ENCODE measurements at places on chromosomes 2 and 18.

- DNase-seq: no peak
Observed at GRCh38 chr2:150643114-150643725, 155.8 kb upstream of the RND3 start.

GRCh38 chr2:20231598-20232026, 6.7 kb upstream of the SDC1 start:
- DNase-seq: no peak

DNA sequence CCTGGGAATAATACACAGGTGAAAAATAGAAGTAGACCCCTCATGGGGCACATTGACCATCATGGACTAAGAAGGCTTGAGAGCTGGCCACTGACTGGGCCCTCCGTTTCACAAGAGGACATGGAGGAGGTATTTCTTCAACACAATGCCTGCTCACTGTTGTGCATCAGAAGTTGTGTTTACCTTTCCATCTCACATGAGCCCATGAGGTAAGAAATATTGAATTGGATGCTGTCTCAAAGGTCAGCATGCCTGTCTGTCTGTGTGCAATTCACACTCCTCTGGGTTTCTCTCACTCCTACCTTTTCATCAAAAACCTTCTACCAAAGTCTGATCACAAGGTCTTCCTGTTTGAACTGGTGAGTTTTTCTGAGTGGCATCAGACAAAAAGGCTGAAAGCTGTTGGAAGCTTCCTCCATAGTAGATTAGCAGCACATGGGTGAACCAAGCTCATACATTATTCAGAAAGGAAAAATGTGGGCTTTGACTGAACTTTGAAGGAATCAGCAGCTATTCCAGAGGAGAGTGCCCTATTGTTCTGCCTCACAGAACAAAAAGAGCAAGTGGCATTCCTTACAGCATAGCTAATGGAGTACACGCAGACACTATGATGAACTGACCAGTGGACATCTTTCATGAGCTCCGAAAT, 143.2 kb upstream of the RND3 start:
- DNase-seq: no peak

DNA sequence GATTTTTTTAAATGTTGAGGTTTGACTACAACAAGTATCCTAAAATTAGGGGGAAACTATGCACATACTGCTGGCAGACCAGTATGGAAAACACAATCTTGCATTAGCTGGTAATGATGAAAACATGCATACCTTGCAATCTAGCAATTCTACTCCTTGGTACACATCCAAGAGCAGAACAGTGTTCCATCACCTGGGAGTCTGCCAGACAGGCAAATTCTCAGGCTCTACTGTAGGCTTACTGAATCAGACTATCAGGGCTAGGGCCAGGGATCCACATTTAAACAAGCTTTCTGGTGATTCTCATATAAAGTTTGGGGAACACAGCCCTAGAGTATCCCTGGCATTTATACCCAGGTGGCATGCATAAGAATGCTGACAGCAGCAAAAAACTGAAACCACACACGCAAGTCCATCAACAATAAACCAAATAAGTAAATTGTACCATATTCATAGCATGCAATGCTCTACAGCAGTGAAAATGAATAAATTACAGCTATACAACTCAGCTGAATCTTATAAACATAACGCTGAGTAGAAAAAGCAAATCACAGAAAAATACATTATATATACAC, 13.6 kb downstream of the CDH2 start:
- no peak for DNase-seq

DNA sequence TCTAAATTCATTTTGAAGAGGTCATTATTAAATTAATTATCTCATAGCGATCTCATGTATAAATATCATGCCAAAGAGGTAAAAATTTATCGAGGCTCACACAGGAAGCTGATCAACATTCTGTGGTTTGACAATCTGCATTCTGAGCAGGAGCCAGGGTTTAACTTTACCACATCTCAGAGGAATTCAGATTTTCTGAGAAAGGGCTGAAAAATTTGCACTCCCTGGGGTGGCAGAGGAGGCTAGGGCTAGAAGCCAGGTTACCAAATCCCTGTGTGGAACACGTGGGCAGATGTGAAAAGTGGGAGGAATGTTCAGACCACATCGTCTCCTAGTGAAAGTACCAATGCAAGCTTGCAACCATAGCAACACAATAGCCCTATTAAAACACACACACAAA, 63.5 kb upstream of the CTLA4 start:
- peak; percentile 38 for DNase-seq

DNA sequence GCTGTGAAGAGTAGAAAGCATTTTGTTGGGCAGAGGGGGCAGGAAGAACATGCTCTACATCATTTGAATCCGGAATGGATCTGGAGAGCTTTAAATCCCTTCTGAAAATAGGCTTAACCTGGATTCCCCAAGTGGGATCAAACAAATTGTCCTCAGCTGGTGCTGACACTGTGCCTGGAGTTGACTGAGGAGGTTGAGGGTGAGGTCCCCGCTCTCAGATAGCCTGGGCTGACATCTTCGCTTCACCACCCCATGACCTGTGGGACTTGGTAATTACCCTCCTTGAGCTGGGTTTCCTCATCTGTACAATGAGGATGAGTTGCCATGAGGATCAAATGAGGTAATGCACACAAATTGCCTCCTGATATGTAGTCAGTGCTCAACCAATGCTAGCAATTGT, 117.8 kb upstream of the SMAD2 start:
- no peak for DNase-seq

DNA sequence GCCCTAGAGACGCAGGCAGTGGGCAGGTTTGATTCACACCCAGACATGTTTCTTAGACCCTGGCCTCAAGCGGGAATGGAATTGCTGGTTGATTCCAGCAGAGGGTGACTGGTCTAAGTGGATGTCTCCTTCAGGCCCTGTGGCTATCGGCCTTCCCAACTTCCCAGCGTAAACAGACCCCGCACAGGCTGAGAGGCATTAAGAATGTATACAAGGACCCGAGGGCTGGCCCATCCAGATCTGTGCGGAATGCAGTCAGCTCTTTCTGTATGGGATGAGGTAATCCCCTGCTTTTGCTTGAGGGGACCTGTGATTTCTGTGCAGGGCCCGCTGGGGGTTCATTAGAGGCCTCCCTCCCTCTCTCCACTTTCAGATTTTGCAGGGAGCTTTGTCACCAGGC, 6.5 kb downstream of the ACKR3 start:
- DNase-seq: no peak

- DNase-seq: no peak
Observed at GRCh38 chr2:220646424-220646823, 925.7 kb downstream of the EPHA4 start.

- DNase-seq: no peak
Observed at GRCh38 chr2:241357531-241357930, 1.4 kb downstream of the FARP2 start.

GRCh38 chr2:149082079-149082478, 43.6 kb downstream of the LYPD6B start:
- no peak for DNase-seq

GRCh38 chr2:127929449-127929848, 43.7 kb upstream of the AMMECR1L start:
- no peak for DNase-seq

DNA sequence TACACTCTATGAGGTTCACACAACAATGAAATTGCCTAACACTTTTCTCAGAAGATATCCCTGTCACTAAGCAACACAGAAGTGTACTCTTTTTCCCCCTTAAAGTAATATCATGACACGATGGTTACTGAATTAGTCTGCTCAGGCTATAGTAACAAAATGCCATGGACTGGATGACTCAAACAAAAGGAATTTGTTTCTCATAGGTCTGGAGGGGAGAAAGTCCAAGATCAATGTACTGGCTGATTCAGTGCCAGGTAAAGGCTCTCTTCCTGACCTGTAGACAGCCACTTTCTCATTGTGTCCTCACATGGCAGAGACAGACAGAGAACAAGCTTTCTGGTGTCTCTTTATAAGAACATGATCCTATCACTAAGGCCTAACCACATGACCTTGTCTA, 211.9 kb downstream of the RBM43 start:
- no peak for DNase-seq

GRCh38 chr2:142983174-142983573, 105.7 kb downstream of the KYNU start:
- no peak for DNase-seq

DNA sequence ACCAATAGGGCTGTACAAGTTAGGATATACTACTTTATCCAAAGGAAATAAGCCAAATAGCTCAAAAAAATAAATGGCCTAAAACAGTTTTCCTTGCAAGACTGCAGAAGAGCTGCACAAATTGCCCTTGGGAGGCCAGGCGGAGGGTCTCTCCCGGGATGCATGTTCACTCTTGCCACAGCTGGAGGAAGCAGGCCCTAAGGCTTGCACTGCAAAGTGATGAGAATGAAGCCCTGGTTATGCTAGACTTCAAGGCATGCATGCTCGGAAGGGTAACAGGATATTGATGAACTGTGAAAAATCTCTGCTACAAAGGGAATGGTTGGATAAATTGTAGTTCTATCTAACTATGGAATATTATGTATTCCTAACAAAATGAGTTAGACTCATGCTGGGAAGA, 27.5 kb upstream of the LDLRAD4 start:
- no peak for DNase-seq

DNA sequence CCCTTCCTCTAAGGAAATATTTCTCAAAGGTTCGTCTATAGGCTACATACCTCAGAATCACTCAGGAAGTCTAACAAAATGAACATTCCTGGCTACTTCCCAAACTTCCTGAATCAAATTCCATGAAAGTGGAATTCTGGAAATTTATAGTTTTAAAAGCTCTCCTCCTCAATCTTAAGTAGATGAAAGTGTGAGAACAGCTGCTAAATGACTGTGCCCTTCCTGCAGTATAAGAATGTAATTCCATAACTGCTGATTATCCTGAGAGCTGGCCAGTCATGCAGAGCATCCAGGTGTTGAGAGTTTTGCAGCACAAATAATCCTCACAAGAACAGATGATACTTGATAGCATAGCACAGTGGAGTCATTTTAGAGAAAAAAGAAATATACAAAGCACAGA, 265.0 kb downstream of the KCNJ3 start:
- DNase-seq: no peak

- no peak for DNase-seq
Observed at GRCh38 chr18:30096796-30097195, 945.7 kb downstream of the DSC3 start.

- peak; percentile 21 for DNase-seq
Observed at GRCh38 chr2:10412380-10412779, 35.7 kb downstream of the ODC1 start.

DNA sequence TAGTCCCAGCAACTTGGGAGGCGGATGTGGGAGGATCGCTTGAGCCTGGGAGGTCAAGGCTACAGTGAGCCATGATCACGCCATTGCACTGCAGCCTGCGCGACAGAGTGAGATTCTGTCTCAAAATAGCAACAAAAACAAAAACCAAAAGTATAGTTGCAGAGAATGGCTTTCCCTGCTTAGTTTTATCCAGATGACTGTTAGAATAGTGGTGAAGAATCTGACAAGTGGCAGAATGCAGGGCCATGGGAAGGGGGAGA, 53.8 kb downstream of the NEDD4L start:
- no peak for DNase-seq

GRCh38 chr18:47587587-47587986, 336.1 kb upstream of the SKOR2 start:
- DNase-seq: no peak

DNA sequence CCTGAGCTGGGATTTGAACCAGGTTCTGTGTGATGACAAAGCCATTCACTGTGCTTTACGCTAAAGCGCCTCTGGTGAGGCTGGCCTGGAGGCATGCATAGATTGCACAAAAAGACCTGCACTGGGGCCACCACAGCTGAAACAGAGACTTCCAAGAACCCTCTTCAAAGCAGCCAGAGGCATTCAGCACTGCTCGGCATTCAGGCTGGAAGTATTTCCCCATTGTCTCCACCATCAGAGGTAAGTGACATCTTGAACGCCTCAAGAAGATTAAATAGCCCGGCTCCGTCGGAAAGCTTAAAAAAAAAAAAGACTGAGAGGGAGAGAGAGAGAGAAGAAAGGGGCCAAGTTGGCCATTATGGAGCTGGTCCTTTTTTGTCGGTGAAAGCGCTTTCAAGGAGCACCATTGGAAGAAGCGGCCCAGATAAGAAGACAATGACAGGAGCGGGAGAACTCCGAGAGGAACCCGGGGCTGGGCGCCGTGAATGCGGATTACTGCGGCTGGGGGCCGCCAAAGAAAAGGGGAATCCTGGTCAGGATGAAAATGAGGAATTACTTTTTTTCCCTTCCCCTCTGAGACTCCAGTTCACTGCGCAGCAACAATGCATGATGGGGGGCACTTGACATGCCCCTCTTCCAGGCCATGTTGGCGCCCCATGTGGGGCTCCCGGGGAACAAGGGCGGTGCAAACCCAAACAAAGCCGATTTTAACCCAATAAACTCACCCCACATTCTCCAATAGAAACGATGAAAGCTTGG, 228.3 kb downstream of the MYCN start:
- no peak for DNase-seq

GRCh38 chr2:126785236-126785635, 113.5 kb upstream of the TEX51 start:
- no peak for DNase-seq

DNA sequence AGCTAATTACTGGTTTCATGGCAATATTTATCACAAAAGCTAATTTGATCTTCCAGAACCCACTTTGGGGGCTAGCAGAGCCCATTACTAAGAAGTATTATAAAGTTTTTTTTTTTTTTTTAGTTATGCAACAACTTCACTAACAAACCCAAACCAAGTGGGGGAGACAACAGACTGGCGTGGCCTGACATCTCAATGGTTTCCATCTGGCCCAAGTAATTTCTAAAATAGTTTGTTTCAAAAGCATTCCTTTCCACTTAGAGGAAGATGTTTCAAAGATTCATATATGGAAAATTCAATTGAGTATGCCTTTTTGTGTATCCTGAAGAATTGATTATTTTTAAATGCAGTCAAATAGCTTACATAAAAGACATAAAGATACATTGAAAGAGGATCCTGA, 367.1 kb downstream of the HRH4 start:
- no peak for DNase-seq

GRCh38 chr2:218570850-218571249, 2.2 kb downstream of the CNOT9 start:
- DNase-seq: no peak

- no peak for DNase-seq
Observed at GRCh38 chr2:219122202-219122980, 38.2 kb downstream of the NHEJ1 start.

- DNase-seq: no peak
Observed at GRCh38 chr2:118496467-118496866, 351.0 kb downstream of the EN1 start.

DNA sequence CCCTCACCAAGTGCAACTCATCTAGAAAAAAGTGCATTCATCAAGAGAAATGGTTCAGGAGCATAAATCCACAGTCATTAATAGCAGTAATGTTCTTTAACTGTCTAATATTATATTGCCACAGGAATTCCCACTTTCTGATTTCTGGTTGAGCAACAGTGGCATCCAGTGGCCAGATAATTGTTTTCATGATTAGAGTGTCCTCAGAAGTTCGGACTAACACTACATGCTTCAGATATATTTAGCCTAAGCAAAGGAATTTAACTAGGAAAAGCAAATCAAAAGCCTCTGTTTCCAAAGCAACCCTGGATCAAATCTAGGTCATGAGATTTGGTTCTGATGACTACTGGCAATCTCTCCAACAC, 9.8 kb upstream of the ERBB4 start:
- DNase-seq: no peak
